ENCODE measurements at places on chromosomes 6 and 20.
A peak's percentile ranks its signal among the peaks of the same experiment; 100 is the strongest.

- no peak for DNase-seq
Observed at GRCh38 chr6:1216488-1216974, 95.4 kb upstream of the FOXQ1 start.

DNA sequence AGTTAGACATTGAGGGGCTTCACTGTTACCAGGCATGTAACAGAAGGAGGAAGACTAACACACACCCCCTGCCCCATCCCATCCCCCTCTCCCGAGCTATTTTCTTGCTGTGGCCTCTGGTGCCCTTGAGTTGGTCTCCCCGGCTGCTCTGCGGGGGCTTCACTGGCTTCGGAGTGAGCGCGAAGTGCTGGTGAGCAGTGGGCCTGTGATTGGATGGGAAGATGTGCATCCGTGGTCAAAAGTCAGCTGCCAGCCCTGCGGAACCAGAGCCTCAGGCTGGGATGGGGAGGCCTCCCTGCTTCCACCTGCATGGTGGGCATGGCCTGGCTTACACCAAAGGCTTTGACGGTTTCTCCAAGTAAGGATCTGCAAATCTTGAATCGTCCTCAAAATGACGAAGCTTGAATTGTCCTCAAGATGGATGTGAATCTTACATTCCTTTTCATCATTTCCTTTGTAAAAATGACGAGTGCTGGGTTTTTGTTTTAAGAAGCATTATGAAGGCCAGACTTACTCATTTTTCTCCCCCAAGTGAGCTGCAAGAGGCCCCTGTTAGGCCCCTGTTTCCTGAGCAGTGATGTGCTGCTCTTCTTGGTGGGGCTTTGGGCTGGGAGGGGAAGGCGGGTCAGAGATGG is 23.7 kb downstream of the SPATA2 start:
- DNase-seq: no peak

DNA sequence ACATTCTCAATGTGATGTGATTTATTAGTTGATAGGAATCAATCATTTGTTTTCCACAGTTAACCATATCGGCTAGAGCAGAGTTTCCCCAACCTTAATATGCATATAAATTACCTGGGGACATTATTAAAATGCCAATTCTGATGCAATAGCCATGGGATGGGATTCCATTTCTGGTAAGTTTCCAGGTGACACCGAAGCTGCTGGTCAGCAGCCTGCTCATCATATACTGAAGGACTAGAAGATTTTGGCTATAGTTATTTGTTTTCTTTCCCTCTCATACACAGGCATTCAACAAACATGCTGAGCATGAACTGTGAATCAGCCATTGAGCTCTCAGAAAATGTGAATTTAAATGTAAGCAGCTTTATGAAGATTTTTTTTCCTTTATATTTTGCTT is 35.8 kb downstream of the FBXO5 start:
- DNase-seq: no peak

GRCh38 chr6:2915150-2915549 is 12.0 kb upstream of the SERPINB9 start:
- DNase-seq: no peak

GRCh38 chr6:17877895-17878440 is 109.5 kb downstream of the KIF13A start:
- DNase-seq: no peak

DNA sequence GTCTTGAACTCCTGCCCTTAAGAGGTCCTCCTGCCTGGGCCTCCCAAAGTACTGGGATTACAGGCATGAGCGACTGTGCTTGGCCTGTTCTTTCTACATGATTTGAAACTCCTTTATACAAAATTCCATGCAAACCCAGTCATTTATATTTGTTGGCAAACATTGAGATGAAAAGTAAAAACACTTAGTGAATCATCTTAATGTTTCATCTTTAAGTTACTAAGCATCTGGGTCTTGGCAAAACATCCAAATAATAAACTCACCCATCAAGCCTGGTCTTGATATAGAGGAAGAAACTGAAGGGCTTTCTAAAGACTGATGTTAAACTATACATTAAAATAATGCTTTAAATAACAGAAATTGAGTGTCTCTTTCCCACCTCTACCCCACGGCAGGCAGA is 95.1 kb downstream of the FUT9 start:
- no peak for DNase-seq

DNA sequence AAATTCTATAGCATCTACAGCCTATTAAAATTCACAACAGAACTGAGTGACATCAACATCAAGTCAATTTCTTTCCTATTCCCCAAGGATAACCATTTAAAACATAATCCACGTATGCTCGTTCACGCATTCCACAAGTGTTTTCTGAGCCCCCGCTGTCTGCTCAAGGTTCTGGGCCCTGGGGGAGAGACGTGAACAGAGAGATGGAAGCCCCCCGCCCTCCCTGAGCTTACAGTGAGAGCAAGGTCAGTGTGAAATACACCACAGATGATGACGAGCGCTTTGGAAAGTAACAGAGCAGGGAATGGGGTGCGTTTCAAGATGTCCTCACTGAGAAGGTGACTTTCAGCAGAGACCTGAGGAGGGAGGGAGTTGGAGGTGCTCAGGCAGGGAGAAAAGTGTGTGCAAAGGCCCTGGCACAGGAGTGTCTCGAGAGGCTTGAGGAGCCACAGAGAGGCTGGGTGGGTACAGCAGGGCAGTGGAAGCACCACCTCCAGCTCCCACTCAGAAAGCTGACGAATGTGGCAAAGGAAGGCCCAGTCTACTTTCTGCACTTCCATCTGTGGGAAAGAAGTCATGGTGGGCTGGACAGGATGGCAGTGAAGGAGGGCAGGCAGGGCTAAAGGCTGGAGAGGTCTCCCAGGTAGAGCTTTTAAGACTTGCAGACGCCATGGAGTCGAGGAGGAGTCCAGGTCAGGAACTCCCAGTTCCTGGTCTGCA is 88.3 kb downstream of the DLL1 start:
- peak; percentile 5 for DNase-seq

DNA sequence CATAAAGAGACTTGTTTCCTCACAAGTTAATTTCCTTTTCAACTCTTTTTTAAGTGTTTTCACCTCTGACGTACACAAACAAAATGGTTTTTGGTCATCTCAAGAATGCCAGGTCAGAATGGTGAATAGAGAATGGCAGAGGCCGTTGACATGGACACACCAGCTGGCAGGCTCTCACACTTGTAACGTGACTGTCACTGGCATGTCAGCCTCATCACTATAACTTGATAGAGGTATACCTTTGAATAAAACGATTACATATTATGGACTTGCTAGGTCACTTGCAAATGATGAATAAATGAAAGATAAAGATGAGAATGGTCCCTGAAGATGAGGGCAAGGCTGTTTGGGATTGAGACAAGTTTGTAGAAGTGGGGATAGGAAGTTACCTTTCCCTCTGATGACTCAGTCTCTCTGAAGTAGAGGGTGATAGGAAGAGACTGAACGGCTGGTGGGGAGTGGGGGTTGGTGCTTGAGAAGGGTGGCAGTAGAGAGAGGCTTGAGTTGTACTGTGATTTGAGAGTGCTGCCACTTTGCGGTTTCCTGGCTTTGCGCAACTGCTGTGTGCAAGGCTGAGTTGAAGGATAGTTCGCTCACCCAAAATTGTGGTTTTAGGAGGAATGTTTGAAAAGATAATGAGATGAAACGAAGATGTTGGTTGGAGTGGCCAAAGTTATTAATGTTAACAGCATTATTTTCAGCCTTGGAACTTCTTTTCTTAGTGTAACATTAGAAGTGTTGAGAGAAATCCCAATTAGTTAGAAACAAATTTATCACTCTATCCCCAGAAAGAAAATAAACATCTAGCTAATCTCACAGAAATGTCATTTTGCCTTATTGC is 30.3 kb downstream of the TBPL1 start:
- no peak for DNase-seq

GRCh38 chr20:20521736-20522135 is 153.8 kb downstream of the INSM1 start:
- DNase-seq: no peak

DNA sequence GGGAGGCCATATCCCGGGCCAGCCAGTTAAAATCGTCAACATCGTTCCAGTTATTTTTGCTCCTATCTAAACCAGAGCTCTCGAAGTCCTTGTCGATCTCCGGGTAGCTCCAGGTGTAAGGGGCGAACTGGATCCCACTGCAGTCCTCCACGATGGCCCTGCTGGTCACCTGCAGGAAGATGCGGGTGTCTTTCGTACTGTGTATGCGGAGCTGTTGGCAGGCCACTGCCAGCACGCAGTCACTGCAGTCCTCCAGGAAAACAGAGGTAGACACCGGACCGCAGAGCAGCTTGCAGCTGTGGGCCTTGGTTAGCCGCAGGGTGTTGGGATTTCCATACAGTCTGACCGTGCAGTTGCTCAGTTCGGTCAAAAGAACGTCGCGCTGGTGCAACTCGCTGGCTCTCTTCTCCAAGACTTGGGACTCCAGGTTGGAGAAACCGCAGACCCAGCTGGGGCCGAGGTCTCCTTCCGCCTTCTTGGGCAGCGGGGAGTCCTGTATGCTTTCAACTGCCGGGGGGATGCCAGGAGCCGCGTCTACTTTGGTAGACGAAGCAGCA is 742 bp downstream of the TBCC start:
- peak; percentile 28 for DNase-seq

DNA sequence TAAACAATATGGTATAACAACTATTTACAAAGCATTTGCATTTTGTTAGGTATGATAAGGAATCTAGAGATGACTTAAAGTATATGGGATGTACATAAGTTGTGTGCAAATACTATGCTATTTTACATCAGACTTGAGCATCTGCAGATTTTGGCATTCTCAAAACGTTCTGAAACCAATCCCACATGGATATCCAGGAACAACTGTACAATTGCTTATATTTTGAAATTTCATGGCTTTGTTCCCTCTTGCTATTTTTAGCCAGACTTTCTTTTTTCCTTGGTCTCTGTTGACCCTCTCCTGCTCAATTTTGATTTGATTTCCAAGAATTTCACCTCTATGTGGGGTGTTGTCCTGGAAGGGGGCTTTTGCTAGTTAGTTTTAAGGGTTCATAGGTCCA is 32.9 kb upstream of the UST start:
- DNase-seq: no peak

DNA sequence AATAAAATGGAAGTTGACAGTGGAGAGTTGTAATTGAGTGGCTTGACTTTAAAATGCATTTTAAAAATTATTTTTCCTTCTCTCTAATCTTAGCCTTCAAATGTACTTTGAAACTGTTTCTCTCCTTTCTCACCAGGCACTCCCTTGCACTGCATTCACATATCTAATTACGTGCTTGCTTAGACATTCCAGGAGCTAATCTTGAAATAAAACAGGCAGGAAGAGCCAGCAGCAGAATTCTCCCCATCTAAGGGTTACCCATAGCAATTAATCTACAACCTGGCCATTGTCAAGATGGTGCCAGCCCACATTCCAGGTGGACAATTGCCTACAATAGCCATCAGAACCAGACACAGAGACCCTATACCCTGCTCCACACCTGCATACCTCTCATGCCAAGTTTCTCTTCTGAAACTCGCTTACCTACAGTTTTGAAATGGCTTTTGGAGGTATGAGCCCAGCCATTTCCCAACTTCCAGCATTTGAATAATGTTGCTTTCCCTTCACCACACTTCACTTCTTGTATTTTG is 167.6 kb upstream of the GJE1 start:
- DNase-seq: no peak

DNA sequence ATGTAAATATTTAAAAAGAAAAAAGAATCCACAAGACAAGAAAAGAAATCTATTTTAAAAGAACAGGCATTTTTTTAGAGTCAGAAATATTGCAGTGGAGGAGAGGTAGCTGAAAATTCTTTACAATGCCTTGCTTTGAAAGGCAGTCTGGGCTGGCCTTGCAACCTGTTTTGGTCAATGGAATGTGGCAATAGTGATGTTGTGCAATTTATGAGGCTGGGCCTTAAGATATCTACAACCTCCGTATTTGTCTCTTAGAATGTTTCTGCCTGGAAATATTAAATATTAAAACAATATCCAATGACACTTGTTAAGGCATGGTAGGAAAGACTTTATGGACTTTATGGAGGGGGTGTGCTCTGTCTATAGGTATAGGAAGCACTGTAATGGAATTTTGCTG is 14.8 kb upstream of the SCGN start:
- no peak for DNase-seq
